ENCODE measurements at places on chromosomes 4 and X.

GRCh38 chrX:40095583-40096394 lies 2.0 kb downstream of the BCOR start:
- no peak for DNase-seq

DNA sequence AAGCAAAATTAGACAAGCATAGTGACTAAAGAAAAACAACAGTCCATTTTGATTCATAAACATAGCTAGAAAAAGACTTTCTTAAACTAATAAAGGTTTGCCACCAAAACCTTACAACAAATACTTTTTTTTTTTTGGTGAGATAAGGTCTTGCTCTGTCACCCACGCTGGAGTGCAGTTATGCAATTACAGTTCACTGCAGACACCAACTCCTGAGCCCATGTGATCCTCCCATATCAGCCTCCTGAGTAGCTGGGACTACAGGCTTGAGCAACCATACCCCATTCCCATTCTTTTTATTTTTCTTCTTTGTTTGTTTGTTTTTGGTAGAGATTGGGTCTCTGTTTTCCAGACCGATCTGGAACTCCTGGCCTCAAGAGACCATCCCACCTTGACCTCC lies 247.2 kb upstream of the ADGRL3 start:
- no peak for DNase-seq

DNA sequence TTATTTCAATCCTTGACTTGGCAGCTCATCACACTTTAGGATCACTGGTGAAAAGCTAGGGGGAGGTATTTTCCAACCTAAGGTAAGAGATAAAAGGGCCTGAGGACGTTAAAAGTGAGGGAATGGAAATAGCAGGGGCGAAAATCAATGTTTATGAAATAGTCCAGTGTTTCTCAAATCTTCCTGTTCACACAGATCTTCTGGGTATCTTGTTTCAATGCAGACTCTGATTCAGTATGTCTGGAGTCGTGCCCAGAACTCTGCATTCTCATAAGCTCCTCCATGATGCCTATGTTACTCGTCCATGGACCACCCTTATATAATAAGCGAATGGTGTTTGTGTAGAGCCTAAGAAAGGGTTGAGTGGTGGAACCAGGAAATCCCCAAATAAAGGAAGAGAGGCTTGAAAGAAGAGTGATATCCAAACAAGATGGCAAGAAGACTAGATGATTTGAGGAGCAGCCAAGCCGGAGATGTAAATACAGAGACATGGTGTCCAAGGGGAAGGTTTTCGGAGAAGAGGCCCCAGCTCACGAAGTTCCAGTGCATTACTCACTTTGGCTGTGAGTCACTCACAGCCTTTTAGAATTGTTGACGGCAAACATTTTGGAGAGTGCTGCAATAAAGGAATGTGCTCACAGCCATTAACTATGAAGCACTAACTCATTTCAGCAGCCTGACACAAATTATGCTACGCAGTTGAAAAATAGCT lies 215.6 kb upstream of the PPARGC1A start:
- no peak for DNase-seq

DNA sequence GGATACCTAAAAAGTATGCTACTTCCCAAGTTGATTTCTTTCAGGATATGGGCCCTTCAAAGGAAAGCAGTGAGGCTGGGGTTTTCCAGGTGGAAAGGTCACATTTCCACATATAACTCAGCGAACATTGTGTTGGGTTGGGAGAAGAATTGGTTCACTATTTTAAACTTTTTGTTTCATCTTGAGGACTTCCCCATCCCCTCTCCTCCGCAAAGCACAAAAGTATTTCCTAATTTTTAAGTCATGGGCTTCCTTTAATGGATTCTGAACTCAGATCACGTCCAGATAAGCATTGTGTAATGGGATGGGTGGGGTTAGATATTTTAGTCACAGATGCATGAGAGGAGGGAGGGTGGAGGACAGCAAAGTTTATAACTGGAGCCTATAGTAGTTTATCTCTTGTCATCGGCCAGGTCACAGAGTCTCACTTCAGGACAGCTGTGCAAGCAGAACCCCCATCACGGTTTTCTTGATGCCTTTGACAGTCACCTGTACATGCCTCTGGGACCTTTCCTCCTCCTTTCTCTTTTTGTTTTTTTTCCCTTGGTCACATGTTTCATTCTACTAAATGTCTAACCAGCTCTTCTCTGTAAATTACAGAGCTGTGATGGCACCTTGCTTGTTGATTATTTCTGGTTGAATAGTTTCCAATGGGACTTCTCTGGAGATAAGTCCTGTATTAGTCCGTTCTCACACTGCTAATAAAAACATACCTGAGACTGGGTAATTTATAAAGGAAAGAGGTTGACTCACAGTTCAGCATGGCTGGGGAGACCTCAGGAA lies 115.4 kb downstream of the PTTG2 start:
- no peak for DNase-seq

DNA sequence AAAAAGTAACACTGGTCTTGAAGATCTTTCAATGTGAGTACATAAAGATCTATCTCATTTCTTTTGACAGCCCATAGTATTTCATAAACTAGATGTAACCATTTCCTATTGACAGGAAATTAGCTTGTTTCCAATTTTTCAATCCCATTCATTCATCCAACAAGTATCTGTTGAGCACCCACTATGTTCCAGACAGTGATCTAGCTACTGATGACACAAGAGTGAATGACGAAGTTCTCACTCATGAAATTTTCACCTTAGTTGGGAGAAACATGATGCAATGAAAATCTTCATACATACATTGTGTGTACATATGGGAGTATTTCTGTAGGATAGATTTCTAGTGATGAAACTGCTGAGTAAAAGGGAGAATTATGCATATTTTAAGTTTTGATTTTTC lies 1.7 kb downstream of the CD38 start:
- DNase-seq = no peak

DNA sequence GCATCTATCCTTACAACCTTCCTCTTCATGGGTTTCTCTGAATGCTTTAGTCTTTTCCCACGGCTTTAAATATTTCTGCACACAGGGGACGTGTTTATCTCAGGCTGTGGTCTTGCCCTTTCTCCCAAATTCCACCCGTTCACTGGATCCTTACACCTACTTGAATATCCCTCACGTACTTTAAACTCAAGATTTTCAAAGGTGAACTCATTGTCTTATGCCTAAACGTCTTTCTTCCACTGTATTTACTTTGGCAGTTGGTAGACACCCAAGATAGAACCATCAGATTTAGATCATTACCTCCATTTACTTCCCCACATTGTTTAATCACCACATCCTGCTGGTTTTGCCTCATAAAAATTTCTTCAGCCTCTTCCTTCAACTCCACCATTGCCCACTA lies 269.2 kb downstream of the CBLL2 start:
- DNase-seq = no peak

GRCh38 chrX:443536-444210 lies 57.0 kb upstream of the PPP2R3B start:
- no peak for DNase-seq

GRCh38 chr4:74649193-74649592 lies 145.1 kb downstream of the BTC start:
- no peak for DNase-seq

- no peak for DNase-seq
Observed at GRCh38 chrX:2252331-2253065, 248.3 kb downstream of the DHRSX start.

- DNase-seq = no peak
Observed at GRCh38 chr4:85565761-85566480, 91.0 kb downstream of the ARHGAP24 start.

DNA sequence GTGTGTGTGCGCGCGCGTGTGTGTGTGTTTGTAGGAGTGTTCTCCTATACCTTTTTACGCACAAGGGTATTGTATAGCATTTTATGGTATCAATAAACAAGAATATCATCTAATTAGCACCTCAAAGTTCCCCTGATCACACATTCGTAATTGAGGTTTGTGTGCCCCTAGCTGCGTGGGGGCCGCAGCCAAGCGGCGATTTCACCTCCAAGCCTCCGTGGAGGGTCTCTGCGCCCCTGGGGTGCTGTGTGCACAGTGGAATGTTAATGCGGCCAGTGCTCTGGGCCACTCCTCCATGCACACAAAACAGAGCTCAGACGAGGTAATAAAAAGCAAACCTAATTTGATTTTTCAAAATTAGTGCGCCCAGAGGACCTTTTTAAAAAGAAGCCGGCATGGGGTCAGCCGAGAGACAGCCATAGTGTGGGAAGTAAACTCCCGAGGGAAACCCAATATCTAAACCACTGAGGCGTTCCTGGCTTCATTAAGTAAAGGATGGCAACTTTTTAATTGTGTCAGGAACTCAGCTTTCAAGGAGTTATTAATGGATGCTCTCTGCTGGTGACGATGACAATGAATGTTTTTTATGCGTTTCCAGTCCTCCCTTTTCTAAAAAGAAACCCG lies 110.6 kb downstream of the SORCS2 start:
- no peak for DNase-seq

- DNase-seq = no peak
Observed at GRCh38 chr4:8005814-8006215, 66.2 kb upstream of the AFAP1 start.

DNA sequence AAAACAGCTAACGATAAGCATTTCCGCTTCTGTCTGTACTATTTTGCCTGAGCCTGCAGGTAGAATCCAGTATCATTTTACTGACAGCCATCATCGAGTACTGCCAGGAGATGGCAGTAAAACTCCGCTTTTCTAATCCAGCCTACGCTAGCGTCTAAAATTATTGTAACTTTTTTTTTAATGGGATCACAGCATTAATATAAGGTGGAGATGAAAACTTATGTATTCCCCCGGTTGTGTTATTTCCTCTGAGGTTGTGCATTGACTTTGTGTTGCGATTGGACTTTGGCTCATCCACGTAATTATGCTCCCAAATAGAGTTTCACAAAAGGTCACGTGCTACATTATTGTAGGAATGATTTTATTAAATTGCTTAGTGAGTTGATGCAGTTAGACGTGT lies 248.1 kb downstream of the C4orf33 start:
- DNase-seq = no peak

DNA sequence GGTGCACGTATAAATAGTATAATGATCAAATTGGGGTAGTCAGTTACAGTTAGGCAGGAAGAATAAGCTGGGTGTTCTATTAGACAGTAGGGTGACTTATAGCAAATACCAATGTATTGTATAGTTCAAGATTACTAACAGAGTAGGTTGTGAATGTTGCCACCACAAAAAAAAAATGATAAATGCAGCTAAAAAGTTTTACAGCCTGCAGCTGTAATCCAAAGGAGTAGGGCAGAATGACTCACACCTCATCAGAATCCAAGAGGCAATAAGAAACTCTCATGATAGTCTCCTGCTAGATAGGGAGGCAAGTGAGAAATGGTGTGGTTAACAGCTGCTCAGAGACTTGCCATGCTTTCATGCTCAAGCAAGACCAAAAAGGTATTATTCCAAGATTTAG lies 19.6 kb upstream of the TCEAL4 start:
- no peak for DNase-seq

DNA sequence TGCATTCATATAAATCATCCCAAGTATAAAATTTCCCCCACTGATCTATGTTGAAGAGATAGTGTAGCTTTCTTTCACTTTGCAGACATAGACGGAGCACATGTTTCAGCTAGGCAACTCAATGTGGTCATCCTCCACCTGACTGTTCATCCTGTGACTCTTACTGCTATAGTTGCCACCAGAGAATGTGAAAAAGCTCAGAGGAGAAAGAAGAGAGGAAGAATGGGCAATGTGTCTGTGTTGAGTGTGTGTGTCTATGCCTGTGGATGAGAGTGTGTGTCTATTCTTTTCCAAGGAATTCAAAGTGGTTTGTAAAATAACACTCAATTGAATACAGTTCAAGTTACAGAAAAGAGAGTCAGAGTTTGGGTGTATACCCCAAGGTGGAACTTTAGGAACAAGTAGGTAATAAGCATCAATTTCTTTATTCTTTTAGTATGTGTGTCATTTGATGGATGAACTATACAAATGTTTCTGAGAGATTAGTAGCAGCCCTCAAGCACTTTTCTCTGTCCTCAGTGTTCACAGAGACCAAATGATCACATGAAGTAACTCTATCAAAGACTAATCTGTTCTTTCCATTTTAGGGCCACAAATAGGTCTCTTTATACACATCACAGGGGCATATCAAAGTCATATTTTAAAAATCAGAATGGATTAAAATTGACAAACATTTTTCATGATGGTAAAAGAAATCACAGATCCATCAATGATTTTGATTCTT lies 2.3 kb downstream of the SNCA start:
- DNase-seq = no peak

- no peak for DNase-seq
Observed at GRCh38 chr4:148022975-148023374, 291.1 kb downstream of the ARHGAP10 start.

Data from stimulated activated CD4-positive, alpha-beta T cell treated with anti-CD3 and anti-CD28 coated beads, Interleukin-2, amount 100 ng/mL, for 48 hours (primary cell).